ENCODE measurements at places on chromosomes 6 and 20. TPM values are rescaled to one million over a fixed set of nuclear protein-coding genes. Genes with fewer than 3 reads are reported as not detected.

The SGK2 gene
- total RNA-seq: 0.17 TPM

GRCh38 chr6:138499303-138500018 is at the start of gene NHSL1:
Gene NHSL1 (minus strand): TSS chr6:138499494. CDS start chr6:138499290, 204 bp downstream.
- H3K27me3 ChIP-seq: peaks cover 11% of the 10 kb centered on the region
- no peaks in the 10 kb centered on the region for H3K4me1 ChIP-seq
- H3K4me3 ChIP-seq: no peak within 1 kb of the TSS
- H3K27ac ChIP-seq: no peak within 1 kb of the TSS

- H3K27me3 ChIP-seq: no peaks in the 10 kb centered on the region
- no peaks in the 10 kb centered on the region for H3K4me1 ChIP-seq
- H3K27ac ChIP-seq: no peak overlapping the region
Observed at GRCh38 chr20:64140061-64140931, 24.0 kb upstream of the MYT1 start.

DNA sequence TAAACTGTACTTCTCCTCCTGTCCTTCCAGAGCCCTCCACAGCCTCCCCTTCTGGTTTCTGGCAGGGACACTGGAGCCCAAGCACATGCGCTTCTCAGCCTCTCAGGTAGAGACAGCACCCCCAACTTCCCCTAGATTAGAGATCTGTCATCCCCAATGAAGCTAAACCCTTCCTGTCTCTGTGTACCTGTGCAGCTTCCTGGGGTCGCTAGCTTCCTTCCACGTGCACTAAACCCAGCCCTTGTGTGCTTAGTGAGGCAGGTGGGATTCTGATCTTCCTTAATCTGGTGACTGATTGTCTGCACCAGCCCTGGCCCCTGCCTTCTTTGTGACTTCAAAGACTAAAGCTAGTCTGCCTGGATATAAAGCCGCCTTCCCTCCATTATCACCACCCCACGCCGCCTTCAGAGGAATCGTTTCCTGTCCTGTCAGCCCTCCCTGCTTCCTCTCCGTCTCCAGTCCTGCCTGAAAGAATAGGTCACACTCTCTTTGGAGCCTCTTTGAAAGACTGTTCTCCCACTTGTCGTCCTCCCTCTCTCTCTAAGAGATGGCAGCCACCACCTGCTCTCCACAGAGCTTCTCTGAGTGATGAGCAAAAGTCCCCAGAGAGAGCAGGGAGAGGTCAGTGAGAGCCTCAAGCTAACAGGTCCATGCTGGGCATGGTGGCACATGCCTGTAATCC is 27.5 kb downstream of the CAPN11 start:
- no peak for DNase-seq
- no peak overlapping the region for H3K27ac ChIP-seq
- peaks cover 13% of the 10 kb centered on the region for H3K4me1 ChIP-seq
- peaks cover 10% of the 10 kb centered on the region for H3K27me3 ChIP-seq
- H3K4me3 ChIP-seq: no peak overlapping the region

GRCh38 chr6:162917506-162917905 is 189.7 kb downstream of the PACRG start:
- H3K27ac ChIP-seq: no peak overlapping the region
- DNase-seq: no peak
- H3K27me3 ChIP-seq: no peaks in the 10 kb centered on the region
- no peaks in the 10 kb centered on the region for H3K36me3 ChIP-seq
- no peaks in the 10 kb centered on the region for H3K4me1 ChIP-seq

The SEL1L2 gene
- total RNA-seq: not detected

The BEND6 gene
- not detected for total RNA-seq

GRCh38 chr6:53583451-53583850 is 38.5 kb upstream of the GCLC start:
- H3K27me3 ChIP-seq: peaks cover 2% of the 10 kb centered on the region
- H3K4me1 ChIP-seq: no peaks in the 10 kb centered on the region
- no peak overlapping the region for H3K4me3 ChIP-seq
- no peaks in the 10 kb centered on the region for H3K36me3 ChIP-seq
- no peak overlapping the region for H3K27ac ChIP-seq
- no peak for DNase-seq

- no peak overlapping the region for H3K27ac ChIP-seq
- H3K27me3 ChIP-seq: peaks cover 4% of the 10 kb centered on the region
- no peak overlapping the region for H3K4me3 ChIP-seq
- no peak for DNase-seq
- no peaks in the 10 kb centered on the region for H3K4me1 ChIP-seq
Observed at GRCh38 chr20:59752101-59752586, 147.8 kb downstream of the PHACTR3 start.

- no peaks in the 10 kb centered on the region for H3K27me3 ChIP-seq
- DNase-seq: no peak
- no peak overlapping the region for H3K4me3 ChIP-seq
- H3K36me3 ChIP-seq: no peaks in the 10 kb centered on the region
- H3K4me1 ChIP-seq: peaks cover 7% of the 10 kb centered on the region
Observed at GRCh38 chr6:44712353-44713111, 325.0 kb downstream of the CDC5L start.

- no peaks in the 10 kb centered on the region for H3K36me3 ChIP-seq
- DNase-seq: no peak
- H3K4me3 ChIP-seq: no peak overlapping the region
Observed at GRCh38 chr6:147106759-147107401, 97.3 kb upstream of the STXBP5 start.

GRCh38 chr6:195861-196360 is 96.4 kb upstream of the DUSP22 start:
- peaks cover 8% of the 10 kb centered on the region for H3K36me3 ChIP-seq
- H3K27me3 ChIP-seq: peaks cover 5% of the 10 kb centered on the region

- H3K27ac ChIP-seq: peak overlapping the region; percentile 50
- H3K36me3 ChIP-seq: no peaks in the 10 kb centered on the region
- no peak overlapping the region for H3K4me3 ChIP-seq
- DNase-seq: no peak
Observed at GRCh38 chr6:4185419-4185818, 50.0 kb upstream of the ECI2 start.

- no peaks in the 10 kb centered on the region for H3K27me3 ChIP-seq
- DNase-seq: no peak
- H3K36me3 ChIP-seq: no peaks in the 10 kb centered on the region
- H3K4me3 ChIP-seq: no peak overlapping the region
- H3K27ac ChIP-seq: no peak overlapping the region
Observed at GRCh38 chr20:8414586-8415274, 282.7 kb downstream of the PLCB1 start.

DNA sequence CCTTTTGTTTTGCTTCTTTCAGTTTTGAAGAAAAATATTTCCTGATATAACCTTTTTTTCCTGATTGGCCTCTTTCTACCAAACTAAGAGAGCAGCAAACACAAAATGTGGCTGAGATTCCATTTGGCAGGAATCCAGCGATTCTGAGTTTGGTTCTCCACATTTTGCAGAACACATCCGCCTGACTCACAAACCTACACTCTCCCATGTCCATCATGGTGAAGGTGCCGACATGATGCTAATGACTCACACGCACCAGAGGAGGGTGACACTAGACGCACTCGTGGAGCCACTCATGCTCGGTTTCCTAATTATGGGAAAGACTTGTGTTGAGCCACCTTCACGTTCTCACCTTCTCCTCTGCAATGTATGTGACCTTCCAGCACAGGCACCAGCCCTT is 45.9 kb upstream of the DUSP22 start:
- DNase-seq: no peak
- H3K4me1 ChIP-seq: peaks cover 10% of the 10 kb centered on the region
- H3K4me3 ChIP-seq: no peak overlapping the region
- peaks cover 2% of the 10 kb centered on the region for H3K36me3 ChIP-seq
- H3K27me3 ChIP-seq: peaks cover 3% of the 10 kb centered on the region

The PDE7B gene
- 10.7 TPM for total RNA-seq

The CPNE5 gene
- 0.61 TPM for total RNA-seq

GRCh38 chr20:25290646-25291431 is 43.0 kb downstream of the PYGB start:
- no peak for DNase-seq
- no peak overlapping the region for H3K4me3 ChIP-seq
- no peak overlapping the region for H3K27ac ChIP-seq
- no peaks in the 10 kb centered on the region for H3K27me3 ChIP-seq

DNA sequence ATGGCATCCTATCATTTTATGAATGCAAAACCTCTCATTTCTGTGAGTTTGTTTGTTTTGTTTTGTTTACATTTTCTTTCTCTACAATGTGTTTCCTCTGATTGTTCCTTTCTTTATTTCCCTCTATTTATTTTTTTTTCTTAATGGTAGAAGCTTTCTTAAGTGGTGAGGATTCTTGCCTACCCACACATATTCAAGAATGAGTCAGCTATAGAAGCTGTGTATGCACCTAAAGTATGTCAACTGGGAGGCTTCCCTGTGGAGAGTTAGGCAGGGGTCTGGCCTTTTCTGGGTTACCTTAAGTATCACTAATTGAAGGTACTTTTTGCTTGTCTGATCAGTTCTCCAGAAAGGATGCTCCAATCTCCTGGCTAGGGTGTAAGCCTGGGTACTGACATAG is 354.0 kb downstream of the ESR1 start:
- peak overlapping the region; percentile 33 for H3K27ac ChIP-seq
- DNase-seq: no peak
- H3K4me1 ChIP-seq: peaks cover 22% of the 10 kb centered on the region
- no peak overlapping the region for H3K4me3 ChIP-seq

GRCh38 chr6:150907383-150907782 is 41.9 kb downstream of the MTHFD1L start:
- H3K27me3 ChIP-seq: no peaks in the 10 kb centered on the region
- H3K36me3 ChIP-seq: peaks cover 26% of the 10 kb centered on the region

GRCh38 chr6:162904069-162904663 is 176.4 kb downstream of the PACRG start:
- no peak overlapping the region for H3K27ac ChIP-seq
- H3K36me3 ChIP-seq: no peaks in the 10 kb centered on the region
- no peaks in the 10 kb centered on the region for H3K27me3 ChIP-seq
- H3K4me3 ChIP-seq: no peak overlapping the region
- H3K4me1 ChIP-seq: no peaks in the 10 kb centered on the region

Measured in activated T-helper 1 cell treated with anti-CD3 and anti-CD28 coated beads, Interleukin-12 subunit alpha, Interleukin-12 subunit beta, Interleukin-2, Interleukin-4 antibody, amounts not matched to agents 30 ng/mL and 10 ng/mL and 1 ng/mL, durations not matched to agents 14 hours and 24 hours and 36 hours (primary cell).